ENCODE measurements at places on chromosomes 11 and 22. TPM values are rescaled to one million over a fixed set of nuclear protein-coding genes. Genes with fewer than 3 reads are reported as not detected.

DNA sequence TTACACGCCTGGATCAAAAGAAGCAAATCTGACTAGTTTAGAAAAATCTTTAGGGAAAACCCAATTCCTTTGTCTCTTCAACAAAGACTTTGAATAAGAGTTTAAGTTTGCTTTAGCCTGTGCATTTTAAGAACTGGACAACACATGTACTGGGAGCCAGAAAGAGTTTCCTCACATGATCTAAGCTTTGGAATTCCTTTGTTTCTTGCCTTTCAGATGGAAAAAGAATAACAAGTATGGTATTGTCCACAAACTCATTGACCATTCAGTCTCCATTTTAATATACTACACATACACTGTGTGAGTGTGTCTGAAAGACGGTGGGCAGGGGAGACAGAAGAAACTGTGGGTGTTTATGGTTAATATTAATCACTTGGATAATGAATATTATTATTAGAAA, 205.6 kb downstream of the MAML2 start:
- DNase-seq, result peak; percentile 61

DNA sequence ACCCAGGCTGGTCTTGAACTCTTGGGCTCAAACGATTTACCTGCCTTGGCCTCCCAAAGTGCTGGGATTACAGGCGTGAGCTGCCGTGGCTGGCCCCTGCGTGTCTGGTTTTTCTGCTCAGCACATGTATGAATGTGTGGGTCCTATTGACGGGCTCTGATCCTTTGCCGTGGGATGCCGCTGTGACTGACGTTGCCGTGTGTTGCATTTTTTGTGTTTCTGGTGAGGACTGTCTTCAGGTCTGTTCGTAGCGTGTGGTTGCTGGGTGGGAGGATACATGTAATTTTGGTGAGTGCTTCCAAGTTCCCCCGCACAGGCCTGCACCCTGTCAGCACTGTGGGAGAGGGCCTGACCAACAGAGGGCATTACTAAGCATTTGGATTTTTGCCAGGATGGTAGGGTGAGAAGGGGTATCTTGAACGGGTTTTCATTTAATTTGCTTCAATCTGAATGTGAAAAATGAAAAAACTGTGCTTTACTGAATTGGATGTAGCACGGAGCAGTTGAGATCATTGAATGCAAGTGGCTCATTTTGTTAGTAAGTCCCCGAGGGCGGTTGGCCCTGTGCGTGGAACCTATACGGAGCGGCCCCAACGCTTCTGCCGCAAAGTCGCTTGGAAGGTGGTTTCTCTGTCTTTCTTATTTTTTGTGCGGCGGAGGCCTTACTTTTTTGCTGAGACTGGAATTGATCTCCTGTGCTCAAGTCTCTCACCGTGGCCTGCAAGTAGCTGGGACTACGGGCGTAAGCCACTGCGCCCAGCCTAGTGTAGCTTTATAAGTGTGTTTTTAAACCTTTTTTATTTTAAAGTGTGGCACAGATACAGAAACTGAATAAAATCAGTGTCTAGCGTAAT, 8.2 kb downstream of the ZBED4 start:
- DNase-seq, result no peak

GRCh38 chr11:45974806-45975205, 52.4 kb downstream of the LARGE2 start:
- no peak for DNase-seq

- DNase-seq, result peak; percentile 64
Observed at GRCh38 chr22:27133681-27134314, 476.4 kb downstream of the MIAT start.

GRCh38 chr11:17991783-17992433, 20.9 kb downstream of the SERGEF start:
- DNase-seq, result peak; percentile 42

The XKR3 gene
- not detected for total RNA-seq

The SLC22A25 gene
- total RNA-seq, result 0.04 TPM

The NLRP10 gene
- total RNA-seq, result not detected

The OR8D1 gene
- total RNA-seq, result not detected

The C11orf87 gene
- 0.09 TPM for total RNA-seq

Measured in muscle of leg (tissue), 16 donors.